ENCODE measurements at places on chromosomes 11 and 22.
A peak's percentile ranks its signal among the peaks of the same experiment; 100 is the strongest.

DNA sequence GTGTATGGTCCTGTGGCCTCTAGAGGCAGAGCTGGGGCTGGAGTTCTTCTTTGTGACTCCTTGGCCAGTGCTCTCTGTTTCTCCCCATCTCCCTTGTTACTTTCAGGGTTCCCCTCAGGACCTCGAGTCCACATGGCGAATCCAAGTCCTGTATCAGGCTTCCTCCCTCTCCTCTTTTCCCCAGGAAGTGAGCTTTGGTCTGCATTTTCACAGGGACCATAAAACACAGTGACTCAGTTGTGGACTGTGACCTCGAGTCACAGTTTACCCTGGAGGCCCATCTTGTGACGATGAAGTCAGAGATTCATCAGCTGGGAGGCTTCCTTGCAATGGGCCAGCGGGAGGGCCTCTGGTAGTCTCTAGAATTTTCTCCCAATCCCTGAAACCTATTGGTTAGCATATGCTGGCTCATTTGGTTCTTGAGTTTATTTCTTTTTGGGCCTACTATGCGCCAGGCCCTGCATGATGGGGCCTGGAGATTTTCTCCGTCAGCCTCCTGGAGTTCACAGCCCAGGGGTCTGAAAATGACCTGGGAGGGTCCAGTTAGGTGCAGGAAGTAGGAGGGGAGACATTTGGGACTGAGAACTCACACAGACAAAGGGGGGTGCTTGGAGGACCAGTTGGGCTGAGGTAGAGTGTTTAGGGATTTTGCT, 100.8 kb downstream of the KIAA1671 start:
- peak; percentile 81 for DNase-seq

- no peak for DNase-seq
Observed at GRCh38 chr11:67698247-67698646, 23.8 kb upstream of the ALDH3B2 start.

DNA sequence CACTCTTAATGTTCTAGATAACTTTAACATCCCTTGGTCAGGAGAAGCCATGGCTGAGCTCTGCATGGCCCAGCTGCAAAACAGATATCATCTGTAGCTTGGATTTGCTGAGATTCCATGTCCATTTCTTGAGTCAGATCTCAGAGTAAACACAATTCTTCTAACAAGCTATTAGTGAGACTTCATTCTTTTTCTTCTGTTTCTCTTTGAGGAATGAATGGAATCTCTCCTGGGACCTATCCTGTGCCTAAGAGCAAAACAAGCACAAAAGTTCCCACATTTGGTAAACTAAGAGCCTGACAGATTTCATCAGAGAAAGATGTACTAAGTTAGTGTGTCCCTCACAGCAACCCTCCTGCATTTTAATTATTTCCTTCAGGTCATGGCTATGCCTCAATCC, 142.8 kb downstream of the MAML2 start:
- DNase-seq, result no peak

- peak; percentile 85 for DNase-seq
Observed at GRCh38 chr11:57434640-57435546, 8.0 kb upstream of the SLC43A3 start.

DNA sequence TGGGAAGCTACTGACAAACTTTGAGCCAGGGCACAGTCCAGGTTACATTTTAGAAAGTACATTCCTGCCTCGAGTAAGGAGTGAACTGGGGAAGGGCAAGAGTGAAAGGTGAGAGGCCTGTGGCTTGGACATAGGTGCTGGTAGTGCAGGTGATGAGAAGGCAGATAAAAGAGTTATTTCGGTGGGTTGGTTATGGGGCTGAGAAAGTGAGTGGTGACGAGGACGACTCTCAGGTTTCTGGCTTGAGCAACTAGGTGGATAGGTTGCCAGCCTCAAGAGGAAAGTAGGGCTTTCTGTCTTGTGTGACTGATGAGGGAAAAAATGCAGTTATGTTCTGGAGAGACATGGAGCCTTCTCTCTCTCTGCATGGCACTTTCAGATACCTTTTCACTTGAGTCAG, 3.7 kb downstream of the POLR2F start:
- no peak for DNase-seq

Data from osteoblast (primary cell).